Skeletal muscle tissue (tissue), 5 donors: ENCODE measurements at places on chromosomes 11 and 22. TPM values are rescaled to one million over a fixed set of nuclear protein-coding genes. Genes with fewer than 3 reads are reported as not detected.

Gene ALDH3B1
- 2.6 TPM for total RNA-seq

Gene RNF215
- 7.3 TPM for total RNA-seq

Gene FAM227A
- total RNA-seq: 0.52 TPM

Gene MIAT
- total RNA-seq: 0.52 TPM

Gene OR2AG1
- total RNA-seq: not detected

Gene SPDYC
- total RNA-seq: not detected

Gene TECTA
- 1.0 TPM for total RNA-seq

Gene TSSK2
- total RNA-seq: not detected

Gene GUCD1
- total RNA-seq: 64.7 TPM

Gene TSGA10IP
- total RNA-seq: not detected

Gene SCGB2A2
- total RNA-seq: not detected

Gene TRPT1
- total RNA-seq: 53.2 TPM

Gene CBLIF
- total RNA-seq: not detected

Gene SCGB1A1
- total RNA-seq: not detected

Gene OR5L2
- total RNA-seq: not detected

Gene CASP5
- total RNA-seq: 0.52 TPM

Gene PDGFB
- total RNA-seq: 8.9 TPM

Gene AQP11
- total RNA-seq: 0.52 TPM

Gene KRTAP5-7
- not detected for total RNA-seq

Gene UCP3
- total RNA-seq: 1.6 TPM

Gene TTC36
- total RNA-seq: 1.0 TPM

Gene TRIM51
- not detected for total RNA-seq

Gene P4HA3
- total RNA-seq: 0.52 TPM

Gene SLC7A4
- 1.6 TPM for total RNA-seq

Gene CNTF
- 1.6 TPM for total RNA-seq

Gene ZNF280A
- not detected for total RNA-seq

Gene RGL4
- 0.52 TPM for total RNA-seq

Gene TMEM138
- 18.8 TPM for total RNA-seq

Gene DTX4
- 9.9 TPM for total RNA-seq

Gene OMP
- 1.6 TPM for total RNA-seq

Gene MRPL40
- total RNA-seq: 34.4 TPM

Gene NUMA1
- total RNA-seq: 177 TPM

Gene RIBC2
- total RNA-seq: 0.52 TPM

Gene PRR33
- 1.0 TPM for total RNA-seq
